ENCODE measurements at places on chromosomes 4 and X. TPM values are rescaled to one million over a fixed set of nuclear protein-coding genes. Genes with fewer than 3 reads are reported as not detected.

The TCEAL9 gene
- total RNA-seq: 9.0 TPM

The TMEM255A gene
- 1.2 TPM for total RNA-seq

DNA sequence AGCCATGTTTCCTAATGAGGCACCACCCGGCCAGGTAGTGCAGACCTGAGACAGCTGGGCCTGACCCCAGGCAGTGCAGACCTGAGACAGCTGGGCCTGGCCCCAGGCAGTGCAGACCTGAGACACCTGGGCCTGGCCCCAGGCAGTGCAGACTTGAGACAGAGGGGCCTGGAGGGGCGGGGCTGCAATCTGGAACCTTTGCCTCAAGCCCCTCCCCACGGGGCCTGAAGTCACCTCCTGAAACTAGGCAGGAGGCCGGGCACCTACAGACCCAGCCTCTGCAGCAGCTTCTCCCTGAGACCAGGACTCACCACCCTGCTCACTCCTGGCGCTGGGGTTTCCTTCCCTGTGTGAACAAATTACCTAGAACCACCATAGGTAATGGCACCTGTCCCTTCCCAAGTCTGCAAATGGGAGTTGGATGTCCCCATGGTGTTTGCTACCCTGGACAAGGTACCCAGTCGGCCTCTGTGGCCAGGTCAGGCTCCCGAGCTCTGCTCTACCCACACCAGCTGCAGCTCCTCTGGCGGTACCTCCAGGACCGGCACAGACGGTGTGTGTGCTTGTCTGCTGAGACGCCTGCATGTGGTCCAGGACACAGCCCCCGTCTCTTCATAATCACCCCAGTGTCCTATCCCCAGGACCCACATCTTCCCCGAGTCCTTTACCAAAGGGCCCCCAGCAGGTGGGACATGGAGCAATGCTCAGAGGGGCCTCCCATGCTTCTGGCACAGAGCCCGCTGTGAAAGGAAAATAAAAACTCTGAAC lies 53.1 kb upstream of the C4orf50 start:
- DNase-seq: no peak
- no peaks in the 10 kb centered on the region for H3K36me3 ChIP-seq
- no peak overlapping the region for H3K4me3 ChIP-seq
- H3K27me3 ChIP-seq: no peaks in the 10 kb centered on the region
- H3K27ac ChIP-seq: no peak overlapping the region

DNA sequence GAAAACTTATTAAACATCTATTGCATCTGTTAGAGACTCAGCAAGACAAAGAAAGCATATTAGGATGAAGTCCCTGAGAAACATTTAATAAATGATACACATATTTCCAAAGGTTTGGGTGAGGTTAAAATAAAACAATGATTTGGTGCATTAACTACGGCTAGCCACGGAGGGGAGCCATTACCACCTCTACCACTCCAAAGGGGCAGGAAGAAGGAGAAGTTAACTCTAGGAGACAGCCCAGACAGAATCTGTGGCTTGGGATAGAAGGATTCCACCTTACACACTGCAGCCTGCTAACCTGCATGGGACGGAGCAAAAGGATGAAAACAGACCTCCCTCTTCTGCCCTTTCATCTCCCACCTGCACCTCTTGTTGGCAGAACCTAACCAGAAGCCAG lies 189.1 kb upstream of the C1QTNF7 start:
- H3K4me1 ChIP-seq: no peaks in the 10 kb centered on the region
- H3K4me3 ChIP-seq: no peak overlapping the region
- H3K27ac ChIP-seq: no peak overlapping the region
- no peaks in the 10 kb centered on the region for H3K27me3 ChIP-seq
- DNase-seq: no peak

GRCh38 chr4:113154281-113154680 lies 104.8 kb downstream of the ANK2 start:
- H3K36me3 ChIP-seq: no peaks in the 10 kb centered on the region
- H3K4me1 ChIP-seq: no peaks in the 10 kb centered on the region
- H3K27ac ChIP-seq: no peak overlapping the region
- no peak for DNase-seq

Measured in pancreas (tissue), 10 donors.